ENCODE measurements at places on chromosomes 7 and 10.

GRCh38 chr7:130748531-130749389, 14.8 kb upstream of the KLF14 start:
- no peak for DNase-seq

GRCh38 chr7:121372376-121373010, 23.6 kb downstream of the FAM3C start:
- DNase-seq: no peak

- no peak for DNase-seq
Measured at GRCh38 chr10:30974355-30974754, 57.3 kb downstream of the ZNF438 start.

- no peak for DNase-seq
Measured at GRCh38 chr7:94655126-94655847, 646 bp downstream of the SGCE start.

DNA sequence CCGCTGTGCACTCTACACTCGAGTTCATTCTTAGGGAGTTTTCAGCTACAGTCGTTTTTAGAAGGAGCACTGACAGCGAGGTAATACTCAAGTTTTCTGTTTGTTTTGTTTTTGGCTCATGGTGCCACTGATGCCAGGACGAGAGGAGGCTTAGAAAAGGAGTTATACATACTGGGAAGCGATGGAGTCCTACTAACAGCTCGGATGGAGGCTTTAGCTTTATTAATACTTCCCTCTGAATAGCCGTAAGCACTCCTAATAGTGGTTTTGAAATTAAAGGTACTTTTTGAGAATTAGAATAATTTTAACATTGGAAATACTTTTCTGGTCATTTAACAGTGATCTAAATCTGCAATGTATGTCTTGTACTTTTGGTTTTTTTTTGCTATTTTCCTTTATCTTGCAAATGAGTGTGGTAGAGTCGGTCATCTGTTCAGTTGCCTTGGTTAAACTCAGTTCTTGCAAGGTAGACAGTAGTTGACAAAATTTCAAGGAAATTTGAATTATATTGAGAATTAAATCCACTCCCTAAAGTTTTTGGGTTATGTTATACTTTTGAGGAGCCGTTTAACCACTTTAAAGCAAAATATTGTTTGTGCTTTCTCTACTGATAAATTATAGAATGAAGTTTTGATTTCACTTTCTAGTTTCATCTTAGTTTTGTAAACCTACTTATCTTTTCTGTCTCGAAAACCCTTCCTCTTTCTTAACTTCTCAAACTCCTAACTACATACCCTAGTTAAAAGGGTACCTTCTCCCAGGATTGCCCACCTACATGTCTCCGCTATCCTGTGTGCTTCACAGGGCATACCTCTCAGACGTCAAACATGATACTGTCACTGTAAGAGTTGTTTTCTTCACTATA, 1.5 kb downstream of the HBP1 start:
- no peak for DNase-seq

GRCh38 chr7:26620352-26620751, 244.0 kb downstream of the SKAP2 start:
- DNase-seq: no peak

DNA sequence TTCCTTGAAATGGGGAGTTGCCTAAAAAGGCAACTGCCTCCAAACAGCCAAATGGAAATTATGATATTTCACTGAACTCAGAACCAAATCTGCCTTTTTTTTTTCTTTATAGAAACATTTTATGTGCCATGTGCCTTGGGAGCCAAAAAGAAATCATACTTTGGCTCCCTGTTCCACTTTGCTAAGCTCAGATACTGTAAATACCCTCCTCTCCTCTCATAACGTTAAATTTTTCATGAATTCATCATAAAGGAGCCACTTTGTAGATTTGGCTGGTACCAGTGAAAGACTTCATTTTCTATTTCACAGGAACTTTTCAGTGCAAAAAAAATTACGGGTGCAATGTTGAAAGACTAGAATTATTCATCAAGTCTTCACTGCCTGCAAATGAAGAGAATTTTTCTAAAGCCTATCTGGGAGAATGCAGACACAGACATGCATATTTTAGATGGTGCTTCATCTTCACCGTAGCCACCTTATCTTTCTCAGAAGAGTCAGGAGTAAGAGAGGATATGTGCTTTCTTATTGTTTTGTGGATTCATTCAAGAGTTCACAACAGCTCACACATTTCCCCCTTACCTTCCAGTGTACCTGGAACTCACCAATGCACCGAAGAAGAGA, 742.3 kb upstream of the GALNT17 start:
- no peak for DNase-seq

- no peak for DNase-seq
Measured at GRCh38 chr7:29885626-29886025, 79.3 kb downstream of the WIPF3 start.

GRCh38 chr10:128095027-128095752, 31.0 kb downstream of the MKI67 start:
- DNase-seq: peak; percentile 16

- no peak for DNase-seq
Measured at GRCh38 chr10:7408291-7409044, 2.4 kb downstream of the SFMBT2 start.

GRCh38 chr10:3625959-3626751, 158.9 kb downstream of the KLF6 start:
- DNase-seq: no peak

DNA sequence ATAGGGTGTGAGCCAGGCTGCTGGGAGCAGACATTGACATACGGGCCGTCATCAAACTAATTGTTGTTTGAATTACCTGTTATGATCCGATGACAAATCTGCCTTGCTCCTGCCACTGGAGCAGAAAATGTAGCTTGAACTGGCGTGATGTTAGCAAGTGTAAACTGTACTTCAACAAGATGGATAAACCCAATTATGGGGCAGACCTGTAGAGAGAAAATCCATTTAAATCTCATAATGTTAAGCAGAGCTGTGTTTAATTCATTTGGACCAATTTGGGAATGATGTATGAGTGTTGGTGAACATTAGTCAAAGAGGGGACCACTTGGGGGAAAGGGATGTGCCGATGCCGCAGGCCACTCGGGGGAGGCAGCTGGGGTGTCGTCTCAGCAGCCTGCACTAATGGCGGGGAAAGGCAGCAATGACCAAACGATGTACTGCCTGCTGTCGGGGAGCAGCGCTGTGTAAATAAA, 27.4 kb downstream of the TCF7L2 start:
- no peak for DNase-seq

DNA sequence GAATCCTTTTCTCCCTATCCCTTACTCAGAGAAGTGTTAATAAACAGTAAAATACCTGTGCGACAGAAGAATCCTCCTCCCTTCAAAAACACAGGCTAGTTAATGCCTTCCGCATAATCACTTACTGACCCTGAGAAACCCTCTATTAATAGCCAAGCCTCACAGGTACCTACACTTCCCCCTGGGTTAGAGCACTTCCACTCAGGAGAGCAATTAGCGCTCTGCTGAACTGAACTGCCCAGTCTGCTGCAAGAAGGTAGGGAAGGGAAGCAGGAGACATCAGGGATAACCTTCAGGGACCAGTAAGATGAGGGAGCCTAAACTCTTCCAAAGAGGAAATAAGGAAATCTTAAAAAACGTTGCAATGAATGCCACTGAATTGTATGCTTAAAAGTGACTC, 39.6 kb downstream of the KIAA1549 start:
- DNase-seq: no peak

- DNase-seq: no peak
Measured at GRCh38 chr10:63717027-63717715, 196.0 kb downstream of the REEP3 start.

GRCh38 chr10:75441196-75441595, 9.8 kb downstream of the LRMDA start:
- DNase-seq: no peak

GRCh38 chr7:22663357-22663718, 63.7 kb upstream of the IL6 start:
- no peak for DNase-seq

- no peak for DNase-seq
Measured at GRCh38 chr10:20944789-20945502, 47.8 kb upstream of the NEBL start.

All from stimulated activated CD8-positive, alpha-beta memory T cell treated with anti-CD3 and anti-CD28 coated beads, Interleukin-4, amount 100 ng/mL, for 1 hour (primary cell).